ENCODE measurements at places on chromosomes 6 and 20.

- DNase-seq, result no peak
Measured at GRCh38 chr6:162029873-162030576, 697.5 kb downstream of the PRKN start.

DNA sequence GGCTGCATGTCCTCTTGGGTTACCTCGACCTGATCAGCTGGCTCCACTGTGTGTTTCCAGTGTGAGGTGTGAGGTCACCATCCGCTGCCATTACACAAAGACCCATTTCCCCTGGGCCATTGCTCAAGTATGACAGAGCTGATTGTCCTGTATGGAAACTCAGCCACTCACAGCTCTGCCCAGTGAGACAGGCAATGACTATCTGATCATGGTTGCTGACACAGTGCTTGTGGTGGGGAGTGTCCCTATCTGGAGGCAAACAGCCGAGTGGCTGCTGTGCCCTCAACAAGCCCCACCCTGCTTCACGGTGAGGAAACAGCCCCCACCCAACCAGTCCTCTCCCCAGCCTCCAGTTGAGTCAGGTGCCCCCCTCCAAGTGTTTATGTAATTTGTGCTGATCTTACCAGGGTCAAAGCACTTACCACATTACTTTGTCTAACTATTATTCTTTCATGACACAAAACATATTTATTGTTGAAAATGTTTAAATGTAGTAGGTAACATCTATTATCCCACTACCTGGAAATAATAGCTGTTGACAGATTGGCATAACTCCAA lies 11.7 kb upstream of the MAPK13 start:
- no peak for DNase-seq

DNA sequence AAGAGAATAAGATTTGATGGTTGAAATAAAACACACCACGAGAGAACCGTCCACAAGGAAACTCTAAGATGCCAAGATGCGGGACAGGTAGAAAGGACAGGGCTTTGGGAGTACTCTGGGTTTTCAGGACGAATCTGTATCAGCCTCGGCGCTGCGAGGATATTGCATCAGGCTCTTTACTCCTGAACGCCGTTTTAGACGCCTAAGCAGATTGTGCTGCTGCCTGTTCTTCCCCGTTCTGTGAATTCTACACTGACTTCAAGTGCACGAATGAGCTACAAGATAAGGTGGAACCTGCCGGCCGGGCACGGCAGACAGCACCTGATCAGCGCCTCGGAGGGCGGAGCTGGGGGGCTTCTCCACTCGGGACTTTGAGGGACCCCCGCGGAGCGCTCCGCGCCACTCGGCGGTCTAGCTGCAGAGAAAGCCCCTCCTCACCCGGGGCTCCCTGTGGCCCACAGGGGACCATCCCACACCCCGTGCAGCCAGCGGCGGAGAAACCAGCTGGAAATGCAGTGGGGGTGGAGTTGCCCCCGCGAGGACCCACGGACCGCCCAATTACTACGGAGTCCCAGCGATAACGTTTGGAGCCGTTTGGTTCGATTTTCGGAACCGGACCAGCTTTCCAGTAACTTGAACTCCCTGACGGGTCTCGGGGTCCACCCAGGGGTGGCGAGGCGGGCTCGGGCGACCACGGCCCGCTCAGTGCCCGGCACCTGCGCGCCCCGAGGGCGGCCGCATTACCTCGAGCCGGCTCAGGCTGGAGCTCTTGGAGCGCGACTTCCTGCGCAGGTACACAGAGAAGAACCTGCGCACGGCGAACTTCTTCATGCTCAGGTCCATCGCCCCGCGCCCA lies 646 bp downstream of the RPS6KA2 start:
- DNase-seq, result no peak

GRCh38 chr6:108363113-108363512 lies 68.3 kb downstream of the AFG1L start:
- DNase-seq, result no peak

DNA sequence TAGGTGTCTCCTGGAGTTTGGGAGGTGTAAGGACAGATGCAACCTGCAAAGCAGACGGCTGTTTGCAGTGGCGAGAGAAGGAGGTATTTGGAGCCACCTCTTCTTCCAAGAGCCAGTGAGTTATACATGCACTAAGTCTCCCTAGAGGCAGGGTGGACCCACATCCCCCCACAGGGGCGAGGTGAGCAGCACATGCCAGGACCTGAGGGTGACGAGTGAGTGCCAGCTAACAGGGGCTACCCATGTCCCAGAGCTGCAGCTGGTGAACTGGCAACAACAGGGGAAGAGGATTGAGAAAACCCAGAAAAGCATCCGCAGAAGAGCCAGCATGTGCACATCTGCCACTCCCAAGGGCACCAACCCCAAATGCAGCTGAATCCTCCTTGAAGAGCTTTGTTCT lies 95.1 kb downstream of the CD83 start:
- DNase-seq, result no peak

GRCh38 chr20:43721429-43722152 lies 5.2 kb downstream of the GTSF1L start:
- DNase-seq, result no peak

DNA sequence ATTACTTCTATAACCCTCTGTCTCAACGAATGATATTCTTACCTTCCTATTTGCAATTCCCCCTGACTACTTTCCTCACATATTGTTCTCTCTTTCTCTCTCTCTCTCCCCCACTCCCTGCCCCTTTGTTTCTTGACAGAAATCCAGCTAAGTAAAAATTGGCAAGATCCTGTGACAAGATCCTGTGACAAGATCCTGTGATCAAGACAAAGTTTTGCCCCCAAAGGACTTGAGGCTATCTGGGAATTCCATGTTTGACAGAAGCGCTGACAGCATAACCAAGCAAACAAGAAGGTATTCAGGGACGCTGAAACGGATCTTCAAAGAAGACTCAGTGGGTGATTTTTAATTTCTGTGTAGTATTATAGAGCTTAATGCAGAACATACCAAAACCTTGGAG lies 5.5 kb upstream of the HBS1L start:
- no peak for DNase-seq

GRCh38 chr6:45487645-45488044 lies 109.9 kb upstream of the SUPT3H start:
- no peak for DNase-seq

GRCh38 chr6:167524261-167525111 lies 199.6 kb downstream of the TTLL2 start:
- DNase-seq, result no peak

- peak; percentile 40 for DNase-seq
Measured at GRCh38 chr6:154370545-154370944, 13.9 kb upstream of the IPCEF1 start.

DNA sequence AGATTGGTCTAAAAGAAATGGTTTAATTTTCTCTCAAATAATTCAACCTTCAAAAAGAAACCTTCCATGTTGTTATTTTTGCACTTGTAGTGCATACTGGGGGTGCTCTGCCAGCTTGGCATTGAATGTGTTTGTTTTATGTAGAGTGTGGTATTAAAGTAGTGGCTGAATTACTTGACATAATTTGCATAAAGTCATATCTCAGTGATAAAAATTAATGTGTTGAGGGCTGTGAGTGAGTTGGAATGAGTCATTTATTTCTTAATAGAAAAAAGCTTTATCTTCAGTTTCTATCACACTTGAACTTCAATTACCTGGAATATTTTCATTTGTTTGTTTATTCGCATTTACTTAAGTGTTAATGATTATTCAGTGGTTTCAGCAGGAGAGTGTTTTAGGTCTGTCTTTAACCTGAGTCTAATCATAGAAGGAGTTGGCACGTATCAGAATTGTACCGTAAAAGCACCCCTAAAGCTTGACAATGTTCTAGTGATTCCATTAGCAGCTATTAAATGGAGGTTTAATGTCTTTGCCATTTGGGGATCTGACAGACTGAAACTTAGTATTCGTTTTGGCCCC lies 801.2 kb upstream of the FLRT3 start:
- no peak for DNase-seq

DNA sequence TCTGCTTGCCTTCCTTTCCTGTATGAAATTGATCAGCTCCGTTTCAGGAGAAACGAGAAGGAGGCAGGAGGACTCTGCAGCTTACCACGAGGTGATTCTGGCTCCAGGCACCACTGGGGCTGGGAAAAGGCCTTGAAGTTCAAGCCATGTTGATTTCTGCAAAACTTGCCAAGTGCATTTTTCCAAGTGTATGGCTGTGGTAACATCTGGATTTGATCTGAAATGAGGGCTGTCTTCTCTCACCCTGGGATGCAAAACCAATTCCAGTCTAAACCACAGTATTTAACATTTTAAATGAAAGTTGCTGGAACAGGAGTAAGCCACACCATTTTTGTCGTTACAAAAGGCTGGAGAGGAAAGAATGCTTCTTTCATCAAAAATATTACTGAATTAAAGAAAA lies 36.1 kb upstream of the FAM210B start:
- no peak for DNase-seq

DNA sequence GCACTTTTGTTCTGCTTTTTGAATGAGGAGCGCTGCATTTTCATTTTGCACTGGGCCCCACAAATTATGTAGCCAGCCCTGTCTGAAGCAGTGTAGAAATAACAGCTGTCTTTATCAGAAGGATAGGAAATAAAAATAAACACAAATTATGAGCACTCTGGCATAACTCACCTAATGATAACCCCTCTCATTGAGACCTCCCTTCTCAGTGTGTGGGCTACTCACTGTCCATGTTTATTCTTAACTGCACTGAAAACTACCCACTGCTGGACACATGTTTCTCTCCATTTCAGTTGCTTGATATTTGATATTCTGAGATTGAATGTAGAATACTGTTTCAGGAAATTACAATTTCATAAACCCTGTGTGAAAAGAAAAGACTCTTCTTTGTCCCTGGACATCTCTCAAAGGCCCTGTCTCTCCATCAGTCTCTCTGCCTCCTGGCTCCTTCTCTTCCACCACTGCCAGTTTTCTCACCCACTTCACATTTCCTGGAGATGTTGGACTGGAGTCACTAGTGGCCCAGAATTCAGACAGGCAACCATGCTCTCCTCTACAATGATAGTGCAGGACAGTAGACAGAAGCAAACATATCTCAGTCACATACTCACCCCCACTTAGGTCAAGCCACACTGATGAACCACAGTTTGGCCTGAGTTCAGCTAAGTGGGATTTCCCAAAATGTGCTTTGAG lies 29.6 kb upstream of the SAYSD1 start:
- no peak for DNase-seq

GRCh38 chr20:3672547-3673171 lies 9.2 kb downstream of the ADAM33 start:
- no peak for DNase-seq

DNA sequence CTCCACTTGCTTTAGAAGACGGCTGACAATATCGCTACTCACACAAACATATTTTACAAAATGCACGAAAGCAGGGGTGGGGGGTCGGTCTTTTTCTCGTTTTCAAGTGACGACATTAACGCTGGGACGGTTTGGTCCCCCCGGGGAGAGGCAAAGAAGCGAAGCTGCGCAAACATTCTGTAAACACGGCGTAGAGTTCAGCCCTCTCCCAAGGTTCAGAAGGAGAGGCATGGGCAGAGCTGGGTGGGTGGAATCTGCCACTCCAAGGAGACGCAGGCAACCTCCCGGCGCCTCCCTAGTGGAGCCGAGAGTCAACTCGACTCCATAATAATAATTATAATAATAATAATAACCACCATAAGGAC lies 2.4 kb downstream of the NKX2-2 start:
- peak; percentile 42 for DNase-seq

DNA sequence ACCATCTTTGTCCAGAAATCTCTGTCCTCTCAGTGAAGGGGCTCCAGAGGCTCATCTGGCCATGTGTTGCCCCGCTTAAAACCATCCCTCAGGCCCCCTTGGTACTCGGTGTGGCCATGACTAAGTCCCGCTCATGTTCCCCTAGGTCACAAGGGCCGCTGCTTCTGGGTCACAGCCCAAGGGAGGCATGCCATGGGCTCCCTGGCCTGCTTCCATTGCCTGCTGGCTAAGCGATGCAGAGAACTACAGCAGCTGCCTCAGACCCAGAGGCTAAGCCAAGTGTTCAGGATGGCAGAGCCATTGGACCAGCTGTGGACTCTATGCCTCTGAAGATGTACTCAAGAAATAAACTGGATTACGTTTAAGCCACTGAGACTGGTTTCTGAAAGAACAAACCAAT lies 95.5 kb downstream of the ZFP64 start:
- DNase-seq, result no peak

DNA sequence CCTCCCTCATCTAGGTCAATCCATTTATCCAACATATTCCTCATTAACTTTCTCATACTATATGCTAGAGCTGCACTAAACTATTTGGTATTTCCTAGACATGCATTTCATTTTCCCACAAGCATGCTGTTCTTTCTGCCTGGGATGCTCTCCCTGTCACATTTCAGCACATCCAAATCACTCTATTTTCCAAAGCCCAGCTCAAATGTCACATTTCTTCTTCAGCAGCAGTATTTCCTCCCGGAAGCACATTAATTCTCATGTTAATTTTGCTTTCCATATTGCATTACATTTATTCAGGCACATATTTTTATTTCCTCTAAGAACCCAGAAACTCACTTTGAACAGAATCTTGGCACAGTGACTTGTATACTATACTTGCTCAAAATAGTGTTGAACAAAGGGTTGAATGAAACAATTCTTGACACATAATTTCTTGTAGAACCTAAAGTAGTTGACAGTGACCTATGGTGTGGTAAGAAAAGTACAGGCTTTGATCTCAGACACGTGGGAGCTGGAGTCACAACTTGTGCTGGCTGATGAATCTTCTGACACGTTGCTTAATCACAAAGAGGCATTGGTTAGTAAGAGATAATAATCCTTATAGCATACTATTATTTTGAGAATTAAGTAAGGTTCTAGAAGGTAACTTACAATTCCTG lies 30.8 kb upstream of the CD2AP start:
- no peak for DNase-seq

- DNase-seq, result no peak
Measured at GRCh38 chr6:27547157-27548075, 74.5 kb upstream of the ZNF184 start.

- no peak for DNase-seq
Measured at GRCh38 chr20:6956574-6956973, 189.1 kb downstream of the BMP2 start.

DNA sequence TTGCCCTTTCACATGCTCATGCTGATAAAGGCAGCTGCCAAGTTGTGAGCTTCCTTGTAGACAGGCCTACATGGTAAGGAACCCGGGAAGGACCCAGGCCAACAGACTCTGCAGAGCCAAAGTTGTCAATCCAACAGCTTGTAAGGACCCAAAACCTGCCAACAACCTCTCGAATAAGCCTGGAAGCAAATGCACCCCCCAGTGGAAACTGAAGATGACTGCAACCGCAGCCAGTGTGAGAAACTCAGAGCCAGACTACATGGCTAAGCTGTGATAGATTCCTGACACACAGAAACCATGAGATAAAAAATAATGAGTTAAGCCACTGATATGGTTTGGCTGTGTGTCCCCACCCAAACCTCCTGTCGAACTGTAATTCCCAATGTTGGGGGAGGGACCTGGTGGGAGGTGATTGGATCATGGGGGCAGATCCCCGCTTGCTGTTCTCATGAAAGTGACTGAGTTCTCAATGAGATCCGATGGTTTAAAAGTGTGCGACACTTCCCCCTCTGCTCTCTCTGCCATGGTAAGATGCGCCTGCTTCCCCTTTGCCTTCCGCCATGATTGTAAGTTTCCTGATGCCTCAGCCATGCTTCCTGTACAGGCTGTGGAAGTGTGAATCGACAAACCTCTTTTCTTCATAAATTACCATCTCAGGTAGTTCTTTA lies 18.8 kb upstream of the CLPSL2 start:
- no peak for DNase-seq

GRCh38 chr20:50305636-50306477 lies 115.2 kb downstream of the CEBPB start:
- DNase-seq, result peak; percentile 25

All from nucleus accumbens (tissue), 56 donors.